Esophagus squamous epithelium (tissue), 5 donors: ENCODE measurements at places on chromosomes 1 and 21.

- peak; percentile 47 for DNase-seq
Observed at GRCh38 chr1:2049718-2050431, at the start of gene PRKCZ. PRKCZ (plus strand) TSS chr1:2050411; CDS start chr1:2050631, 220 bp downstream.

GRCh38 chr1:33244809-33245186, 11.5 kb upstream of the ZNF362 start:
- DNase-seq: no peak

DNA sequence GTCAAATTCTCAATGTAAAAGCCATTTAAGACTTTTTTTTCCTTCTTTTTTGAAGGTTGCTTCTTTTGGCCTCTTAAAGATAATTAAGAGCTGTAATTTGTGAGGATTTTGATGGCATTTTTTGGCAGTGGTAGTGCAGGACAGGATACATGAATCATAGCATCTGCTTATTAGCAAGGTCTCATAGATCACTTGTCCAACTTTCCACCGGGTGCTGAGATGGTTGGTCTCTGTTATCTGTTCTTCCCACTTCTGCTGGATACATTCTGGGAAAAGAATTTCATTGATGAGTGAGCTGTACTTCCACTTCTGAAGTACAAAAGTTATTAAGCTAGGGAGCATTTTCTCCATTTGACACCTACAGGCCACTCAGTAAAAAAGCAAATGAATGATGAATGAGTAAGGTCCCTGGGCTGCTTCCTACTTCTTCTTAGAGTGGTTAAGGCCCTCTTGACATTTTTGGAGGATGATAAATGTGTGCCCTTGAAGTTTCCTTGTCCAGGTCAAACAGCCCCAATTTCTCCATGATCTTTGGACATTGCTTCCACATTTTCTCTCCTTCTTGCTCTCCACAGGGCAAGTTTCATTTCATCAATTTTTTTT, 100.6 kb downstream of the ROR1 start:
- no peak for DNase-seq

DNA sequence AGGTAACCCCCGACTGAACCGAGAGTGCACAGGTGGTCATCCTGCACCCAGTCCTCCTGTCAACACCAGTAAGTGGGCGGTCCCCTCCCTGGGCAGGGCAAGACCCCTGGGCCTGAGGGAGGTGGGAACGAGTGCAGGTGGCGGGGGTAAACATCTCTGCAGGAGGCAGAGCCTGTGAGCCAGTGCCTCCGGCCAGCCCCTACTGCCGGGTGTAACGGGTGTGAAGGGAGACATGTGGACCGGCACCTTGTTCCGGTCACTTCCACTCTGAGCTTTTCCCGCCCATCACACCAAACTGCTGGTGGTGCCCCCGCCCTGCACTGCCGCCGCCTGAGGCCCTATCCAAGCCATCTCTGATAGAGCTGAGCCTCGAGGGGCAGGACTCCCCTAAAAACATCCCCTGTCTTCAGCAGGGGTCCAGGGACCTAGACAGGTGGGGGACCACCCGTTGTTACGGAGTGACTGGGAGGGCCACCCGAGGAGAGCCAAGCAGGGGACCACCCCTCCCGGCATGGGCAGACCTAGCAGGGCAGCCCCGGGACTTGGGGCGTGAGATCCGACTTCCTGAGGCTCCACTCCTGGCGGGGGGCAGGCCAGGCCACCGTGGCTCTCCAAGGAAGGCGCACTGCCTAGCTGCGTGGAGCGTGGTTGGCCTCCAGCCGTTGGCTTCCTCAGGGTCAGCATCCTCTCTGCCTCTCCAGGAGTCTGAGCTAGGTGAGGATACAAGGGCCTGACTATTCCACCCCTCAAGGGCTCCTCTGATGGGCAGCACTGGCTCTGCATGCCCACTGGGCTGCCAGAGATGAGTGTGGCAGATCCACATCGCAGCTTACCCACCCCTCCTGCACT, 43.8 kb upstream of the LBR start:
- DNase-seq: no peak
